Cerebellum (tissue), 4 donors: ENCODE measurements at places on chromosomes 13 and 19. TPM values are rescaled to one million over a fixed set of nuclear protein-coding genes. Genes with fewer than 3 reads are reported as not detected.

DNA sequence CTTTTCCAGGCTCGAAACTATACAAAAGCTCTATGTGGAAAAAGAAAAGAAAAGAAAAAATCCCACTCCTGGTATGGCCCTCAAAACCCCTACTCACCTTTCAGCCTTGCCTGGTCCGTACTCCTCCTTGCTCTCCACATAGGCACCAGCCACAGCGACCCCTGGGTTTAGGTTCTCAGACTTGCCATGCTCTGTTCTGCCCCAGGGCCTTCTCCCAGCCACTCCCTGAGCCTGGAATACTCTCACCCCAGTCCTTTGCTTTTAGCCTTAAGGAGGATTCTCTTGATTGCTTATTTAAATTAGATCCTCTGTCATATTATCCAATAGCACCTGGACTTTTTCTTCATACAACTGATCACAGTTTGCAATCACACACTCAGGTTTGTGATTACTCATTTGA, 522.5 kb downstream of the DIAPH3 start:
- DNase-seq, result no peak

CBARP gene
- total RNA-seq, result 5.6 TPM

CPB2 gene
- not detected for total RNA-seq

DNA sequence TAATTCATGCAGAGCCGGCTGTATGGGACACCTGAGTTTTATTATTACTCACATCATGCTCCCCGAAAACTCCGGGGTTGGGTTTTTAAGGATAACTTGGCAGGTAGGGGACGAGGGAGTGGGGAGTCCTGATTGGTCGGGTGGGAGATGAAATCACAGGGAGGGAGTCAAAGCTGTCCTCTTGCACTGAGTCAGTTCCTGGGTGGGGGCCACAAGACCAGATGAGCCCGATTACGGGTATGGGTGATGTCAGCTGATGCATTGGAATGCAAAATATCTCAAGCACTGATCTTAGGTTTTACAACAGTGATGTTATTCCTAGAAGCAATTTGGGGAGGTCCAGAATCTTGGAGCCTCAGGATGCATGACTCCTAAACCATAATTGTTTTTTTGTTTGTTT, 18.6 kb upstream of the COG3 start:
- DNase-seq, result no peak

METTL21C gene
- 0.82 TPM for total RNA-seq

- no peak for DNase-seq
Measured at GRCh38 chr19:40165362-40165937, 25.8 kb upstream of the MAP3K10 start.

GRCh38 chr19:7349961-7350711, 1.4 kb downstream of the ARHGEF18 start:
- DNase-seq, result no peak

PRX gene
- 1.8 TPM for total RNA-seq

DNA sequence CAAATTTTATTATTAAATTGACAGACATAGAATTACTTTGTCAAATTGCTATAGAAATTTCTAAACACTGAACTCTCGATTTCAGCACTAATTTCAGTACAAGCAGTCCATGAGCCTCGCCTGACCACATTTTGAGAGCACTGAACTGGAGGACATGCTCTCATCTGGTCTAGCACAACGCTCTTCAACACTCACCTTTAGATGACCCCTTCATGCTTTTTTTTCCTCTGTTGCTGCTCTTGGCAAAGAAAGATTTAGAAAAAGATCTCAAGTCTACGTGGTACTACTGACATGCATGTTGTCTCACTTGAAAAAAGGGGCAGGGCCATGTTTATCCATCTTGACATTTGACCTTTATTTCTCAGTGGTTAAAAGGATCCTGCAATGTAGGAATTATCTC, 981.5 kb downstream of the DIAPH3 start:
- no peak for DNase-seq

GRCh38 chr13:98214008-98214643, 37.1 kb upstream of the RNF113B start:
- no peak for DNase-seq

SHANK1 gene
- 19.3 TPM for total RNA-seq

GRCh38 chr13:19597523-19597922, 35.9 kb upstream of the MPHOSPH8 start:
- no peak for DNase-seq

DNA sequence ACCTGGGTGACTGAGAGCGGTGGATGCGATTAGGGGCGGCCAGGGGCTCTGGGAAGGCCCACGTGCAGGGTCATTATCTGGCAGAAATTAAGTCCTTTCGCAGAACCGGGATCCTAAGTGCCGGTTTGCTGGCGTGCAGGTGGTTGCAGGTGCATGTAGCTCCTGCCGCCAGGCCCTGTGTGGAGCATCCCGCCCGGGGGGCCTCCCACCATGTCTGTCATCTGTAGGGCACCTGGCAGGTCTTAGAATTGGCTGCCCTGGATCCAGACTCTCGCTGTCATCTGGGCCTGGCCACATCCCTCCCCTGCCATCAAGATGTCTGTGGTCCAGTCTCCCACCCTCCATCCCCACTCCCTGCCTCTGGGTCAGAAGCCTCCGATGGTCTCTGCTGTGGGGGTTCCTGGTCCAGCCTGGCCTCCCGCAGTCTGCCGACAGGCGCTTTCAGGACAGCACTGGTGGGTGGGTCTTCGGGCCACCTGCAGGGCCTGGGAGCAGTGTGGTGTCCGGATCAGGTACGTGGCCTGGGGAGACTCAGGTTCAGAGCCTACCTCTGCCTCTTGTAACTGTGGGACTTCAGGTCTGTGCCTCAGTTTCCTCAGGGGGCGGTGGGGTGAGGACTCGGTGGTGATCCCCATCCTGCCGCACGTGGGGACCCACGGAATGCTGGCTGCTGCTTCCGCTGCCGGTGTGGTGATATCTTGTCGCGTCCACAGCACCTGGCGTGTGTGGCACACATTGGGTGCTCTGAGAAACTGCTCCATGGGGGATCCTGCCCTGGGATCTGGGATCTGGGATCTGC, 5.4 kb downstream of the GNA11 start:
- DNase-seq, result no peak

GPC6 gene
- total RNA-seq, result 25.0 TPM

DNA sequence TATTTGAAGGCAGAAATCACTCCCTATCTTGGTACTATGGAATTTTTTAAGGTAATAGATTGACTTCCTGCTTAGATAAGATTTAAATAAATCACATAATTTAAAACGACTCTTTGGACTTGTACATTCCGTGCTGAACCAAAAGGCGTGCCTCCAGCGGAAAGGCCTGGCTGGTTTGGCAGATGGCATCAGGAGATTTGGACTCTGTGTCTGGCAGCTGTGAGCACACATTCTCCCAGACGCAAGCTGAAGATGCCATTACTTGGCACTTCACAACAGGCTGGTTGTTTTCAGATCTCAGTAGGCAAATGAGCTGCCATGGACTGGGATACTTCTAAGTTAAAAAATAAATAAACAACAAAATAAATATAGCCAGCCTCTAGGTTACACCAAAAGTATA, 104.5 kb upstream of the SLC15A1 start:
- peak; percentile 34 for DNase-seq

GRCh38 chr13:110676595-110677587, 29.0 kb downstream of the CARS2 start:
- DNase-seq, result peak; percentile 13

GRCh38 chr13:109819874-109820273, 33.5 kb upstream of the IRS2 start:
- DNase-seq, result no peak

CACNA1A gene
- 119 TPM for total RNA-seq

- DNase-seq, result no peak
Measured at GRCh38 chr19:5960005-5961001, 17.6 kb downstream of the RANBP3 start.

LILRA6 gene
- 0.64 TPM for total RNA-seq

SELENOV gene
- not detected for total RNA-seq
